ENCODE measurements at places on chromosomes 13 and 19.
A peak's percentile ranks its signal among the peaks of the same experiment; 100 is the strongest.

DNA sequence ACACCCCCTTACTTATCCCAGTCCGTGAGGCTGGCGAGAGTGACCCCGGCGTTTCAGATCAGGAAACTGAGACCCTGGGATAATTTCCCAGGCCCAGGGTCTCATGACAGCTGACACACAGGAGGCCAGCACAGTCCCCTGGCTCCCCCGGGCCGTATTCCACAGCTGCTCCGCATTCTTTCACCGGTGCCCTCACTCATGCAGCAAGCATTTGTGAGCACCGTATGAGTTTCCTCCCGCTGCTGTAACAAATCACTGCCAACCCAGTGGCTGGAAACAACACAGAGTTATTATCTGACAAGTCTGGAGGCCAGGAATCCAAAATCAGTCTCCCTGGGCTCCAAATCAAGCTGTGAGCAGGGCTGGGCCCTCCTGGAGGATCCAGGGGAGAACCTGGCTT, 21.3 kb downstream of the GADD45B start:
- DNase-seq: no peak

- no peak for DNase-seq
Measured at GRCh38 chr13:98172590-98173422, 4.3 kb downstream of the RNF113B start.

DNA sequence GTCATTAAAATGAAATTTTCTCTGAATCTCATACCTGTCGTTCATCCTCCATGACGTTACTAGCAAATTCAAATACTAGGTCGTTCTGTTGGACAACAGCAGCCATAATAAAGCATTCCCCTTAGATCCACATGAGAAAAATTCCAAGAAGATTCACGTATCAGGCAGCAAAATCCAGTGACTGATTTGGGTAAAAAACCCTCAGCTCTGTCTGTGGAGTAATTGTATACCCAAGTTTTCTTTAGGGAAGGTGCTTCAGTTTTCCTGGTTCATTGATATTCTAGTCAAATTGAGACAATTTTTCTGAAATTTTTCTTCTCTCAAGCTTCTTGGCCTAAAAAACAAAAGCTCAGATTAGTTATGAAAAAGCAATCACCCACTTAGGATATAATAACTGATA, 37.2 kb downstream of the ELF1 start:
- DNase-seq: no peak

DNA sequence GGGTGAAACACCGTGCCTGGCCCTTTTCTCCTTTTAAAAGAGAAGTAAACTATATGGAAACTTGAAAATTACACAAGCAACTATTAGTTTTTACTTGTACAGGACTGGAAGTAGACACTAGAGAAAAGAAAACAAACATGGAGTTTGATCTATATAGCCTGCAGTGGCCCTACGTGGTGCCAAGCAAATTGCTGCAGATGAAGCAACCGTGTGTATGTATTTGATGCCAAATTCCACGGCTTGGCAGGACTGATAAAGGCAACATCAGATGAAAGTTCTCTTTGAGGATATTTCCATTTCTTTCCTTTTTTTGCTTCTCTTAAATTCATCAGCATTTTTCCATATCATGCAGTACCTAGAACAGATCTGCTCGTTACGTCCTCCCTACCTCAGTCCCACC, 49.8 kb downstream of the ATP8A2 start:
- no peak for DNase-seq

GRCh38 chr13:69077267-69077666, 1030.4 kb upstream of the ATXN8OS start:
- DNase-seq: no peak

DNA sequence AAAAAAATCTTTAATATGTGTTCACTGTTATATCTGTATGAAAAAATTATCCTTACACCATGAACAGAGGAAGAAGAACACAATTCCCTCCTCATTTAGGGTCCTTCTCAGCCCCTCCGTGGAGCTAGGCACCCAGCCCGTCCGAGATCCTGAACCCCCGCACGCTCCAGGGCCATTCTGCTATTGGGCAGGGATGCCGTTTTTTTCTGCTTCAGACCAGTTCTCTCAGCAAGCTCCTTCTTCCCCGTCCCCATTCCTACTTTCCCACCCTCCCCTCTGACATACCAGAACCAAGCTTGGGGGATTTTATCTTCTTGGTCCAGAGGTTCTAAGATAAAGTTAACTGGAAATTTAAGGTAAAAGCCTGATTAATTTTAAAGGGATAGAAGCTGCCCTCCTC, 36.2 kb downstream of the ATP12A start:
- DNase-seq: no peak

DNA sequence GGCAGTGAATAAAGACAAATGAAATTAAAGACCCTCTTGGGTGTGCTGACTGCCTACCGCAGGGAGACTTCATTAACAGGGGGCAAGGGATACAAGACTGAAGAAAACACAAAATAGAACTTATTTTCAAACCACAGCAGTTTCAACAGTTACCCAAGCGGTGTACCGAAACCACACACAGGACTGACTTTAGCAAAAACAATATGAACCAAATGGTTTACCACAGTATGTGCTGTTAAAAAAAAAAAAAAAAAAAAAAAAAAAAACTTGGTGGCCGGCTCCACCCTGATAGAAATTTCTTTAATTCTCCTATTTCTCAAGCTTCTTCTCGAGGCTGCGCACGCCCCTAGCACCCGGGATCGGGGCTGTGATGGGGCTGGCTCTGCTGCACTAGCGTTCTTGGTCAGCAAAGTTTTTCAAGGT, 42.6 kb downstream of the KLF2 start:
- peak; percentile 78 for DNase-seq

- no peak for DNase-seq
Measured at GRCh38 chr13:33487575-33488243, 202.2 kb upstream of the STARD13 start.

- DNase-seq: no peak
Measured at GRCh38 chr19:39465956-39466747, 14.5 kb upstream of the TIMM50 start.

- no peak for DNase-seq
Measured at GRCh38 chr13:35514801-35515502, 38.5 kb upstream of the MAB21L1 start.

DNA sequence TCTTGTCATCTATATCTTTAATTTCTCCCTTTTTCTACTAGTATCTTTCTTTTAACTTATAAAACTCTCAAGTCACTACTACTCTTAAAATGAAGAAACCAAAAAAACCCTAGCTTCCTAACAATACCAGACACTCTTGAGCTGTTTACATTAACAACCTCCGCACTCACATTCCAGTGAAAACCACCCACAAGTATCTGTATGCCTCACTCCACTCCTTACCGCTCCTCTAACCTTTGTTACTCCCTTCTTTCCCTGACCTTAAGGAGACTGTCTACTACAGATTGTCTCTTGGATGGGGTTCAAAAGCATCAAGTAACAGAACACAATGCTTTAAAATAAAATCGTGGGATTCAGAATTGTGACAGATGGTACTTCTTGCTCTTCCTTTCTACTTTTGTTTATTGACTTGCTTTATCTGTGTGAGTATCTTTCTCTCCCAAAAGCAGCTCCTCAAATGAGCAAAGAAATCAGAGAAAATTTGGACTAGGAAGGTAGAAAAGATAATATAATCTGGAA, 110.0 kb upstream of the FBXL3 start:
- no peak for DNase-seq

GRCh38 chr13:27137759-27138158, 33.9 kb downstream of the USP12 start:
- DNase-seq: no peak

- no peak for DNase-seq
Measured at GRCh38 chr13:37914781-37915391, 45.3 kb upstream of the TRPC4 start.

DNA sequence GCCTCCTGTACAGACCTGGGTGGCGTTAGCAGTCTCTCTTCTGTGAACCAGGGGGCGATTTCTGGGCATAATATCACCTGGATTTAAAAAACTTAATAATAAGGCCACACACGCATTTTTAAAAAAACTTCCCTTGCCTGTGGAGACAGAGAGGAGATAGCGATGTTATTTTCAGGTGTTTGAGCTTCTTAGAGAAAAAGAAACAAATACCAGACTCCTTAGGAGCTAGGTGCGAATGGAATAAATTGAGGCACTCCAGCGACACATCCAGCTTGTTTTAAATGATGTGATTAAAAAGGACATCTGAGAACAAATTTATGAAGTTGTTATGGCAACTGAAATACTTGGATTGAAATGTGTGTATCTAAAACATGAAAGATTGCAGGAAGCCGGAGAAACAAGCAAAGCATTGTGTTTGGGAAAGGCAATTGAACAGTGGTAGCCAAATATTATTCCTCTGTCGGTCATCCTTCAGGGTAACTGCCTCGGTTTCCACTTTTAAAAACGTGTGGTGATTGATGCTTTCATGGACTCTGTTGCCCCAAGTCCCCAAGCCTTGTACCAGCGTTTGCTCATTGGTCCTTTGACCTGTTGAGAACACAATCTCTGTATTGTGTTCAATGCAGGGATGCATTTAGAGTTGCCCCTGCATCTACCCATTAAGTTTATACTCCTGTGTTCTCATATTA, 158.7 kb downstream of the TM9SF2 start:
- DNase-seq: no peak

- DNase-seq: peak; percentile 13
Measured at GRCh38 chr19:15025217-15025616, 24.1 kb upstream of the CASP14 start.

- DNase-seq: no peak
Measured at GRCh38 chr19:23281663-23282276, 31.6 kb upstream of the ZNF724 start.

DNA sequence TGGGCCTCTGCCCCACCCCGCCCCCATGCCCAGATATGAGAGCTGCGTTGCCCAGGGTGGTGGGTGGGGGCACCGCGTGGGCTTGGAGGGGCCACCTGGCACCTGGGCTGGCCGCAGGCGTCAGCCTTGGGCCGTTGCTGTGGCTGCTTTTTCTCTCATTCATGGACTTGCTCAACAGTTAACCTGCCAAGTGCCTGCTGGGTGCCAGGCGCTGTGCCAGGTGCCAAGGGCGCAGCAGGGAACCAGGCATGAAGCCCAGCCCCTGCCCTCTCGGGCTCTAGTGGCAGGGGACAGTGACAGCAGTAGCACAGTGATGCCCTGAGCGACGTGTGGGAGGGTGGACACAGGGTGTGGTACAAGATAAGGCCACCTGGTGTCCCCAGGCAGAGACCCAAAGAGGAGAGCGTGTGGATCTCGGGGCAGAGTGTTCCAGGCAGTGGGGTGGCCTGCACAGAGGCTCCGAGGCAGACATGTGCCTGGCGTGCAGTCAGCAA, 28.1 kb downstream of the DHX34 start:
- DNase-seq: no peak

GRCh38 chr19:46466536-46467196, 4.7 kb downstream of the PNMA8A start:
- peak; percentile 54 for DNase-seq

DNA sequence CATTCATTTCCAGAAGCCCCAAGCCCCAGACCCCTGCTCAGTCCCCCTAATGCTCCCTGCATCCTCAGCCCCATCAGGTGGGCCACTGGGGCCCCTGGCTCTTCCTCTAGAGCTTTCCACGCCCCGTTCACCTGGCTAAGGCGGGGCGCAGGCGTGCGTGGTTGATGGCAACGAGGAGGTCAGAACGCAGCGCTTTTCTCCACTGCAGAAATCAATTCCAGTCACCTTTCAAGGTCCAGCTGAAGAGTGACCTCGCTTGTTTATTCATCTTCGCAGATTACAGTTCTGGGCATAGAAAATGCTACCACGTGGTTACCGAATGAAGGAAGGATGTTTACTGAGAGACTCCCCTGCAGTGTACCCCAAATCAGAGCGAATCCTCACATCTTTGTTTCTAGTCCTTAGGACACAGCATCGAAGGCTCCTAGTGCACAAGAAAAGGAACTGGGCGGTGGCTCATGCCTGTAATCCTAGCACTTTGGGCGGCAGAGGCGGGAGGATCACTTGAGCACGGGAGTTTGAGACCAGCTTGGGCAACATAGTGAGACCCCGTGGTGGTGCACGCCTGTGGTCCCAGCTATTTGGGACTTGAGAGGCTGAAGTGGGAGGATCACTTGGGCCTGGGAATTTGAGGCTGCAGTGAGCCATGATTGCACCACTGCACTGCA, 828 bp upstream of the PBX4 start:
- no peak for DNase-seq

DNA sequence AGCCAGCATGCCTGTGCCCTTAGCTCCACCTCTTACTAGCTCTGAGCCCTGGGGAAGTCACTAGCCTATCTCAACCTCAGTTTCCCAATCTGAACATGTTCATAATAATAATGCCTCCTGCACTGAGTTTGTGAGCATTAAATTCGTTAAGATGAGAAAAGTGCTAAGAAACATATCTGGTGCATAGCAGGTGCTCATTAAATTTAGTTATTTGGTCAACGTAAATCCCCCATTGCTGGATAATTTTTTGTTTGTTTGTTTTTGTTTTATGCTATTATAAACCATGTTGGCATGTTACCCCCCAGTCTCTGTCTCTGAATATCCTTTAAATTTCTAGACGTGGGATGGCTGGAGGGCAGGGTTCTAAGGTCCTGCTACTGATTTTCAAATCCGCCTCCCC, 10.6 kb downstream of the FCGBP start:
- DNase-seq: no peak

DNA sequence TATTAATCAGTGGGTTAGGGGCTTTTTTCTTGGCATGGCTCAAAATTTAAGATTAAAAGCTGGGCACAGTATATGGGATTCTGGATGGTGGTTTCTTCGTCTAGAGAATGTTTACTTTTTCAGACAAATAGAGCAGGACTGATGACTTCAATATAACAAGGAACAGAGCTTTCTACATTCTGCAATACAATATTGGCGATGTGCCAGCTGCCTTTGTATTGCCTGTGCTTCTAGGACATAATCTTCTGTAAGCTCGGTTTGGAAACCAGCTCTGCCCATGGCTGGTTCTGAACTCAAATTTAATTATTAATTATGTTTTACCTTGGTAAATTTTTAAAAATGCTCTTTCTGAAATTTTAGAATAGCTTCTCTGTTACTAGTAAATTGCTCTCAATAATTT, 139.1 kb upstream of the TRPC4 start:
- no peak for DNase-seq

- DNase-seq: no peak
Measured at GRCh38 chr19:1384085-1384462, 367 bp downstream of the NDUFS7 start.

DNA sequence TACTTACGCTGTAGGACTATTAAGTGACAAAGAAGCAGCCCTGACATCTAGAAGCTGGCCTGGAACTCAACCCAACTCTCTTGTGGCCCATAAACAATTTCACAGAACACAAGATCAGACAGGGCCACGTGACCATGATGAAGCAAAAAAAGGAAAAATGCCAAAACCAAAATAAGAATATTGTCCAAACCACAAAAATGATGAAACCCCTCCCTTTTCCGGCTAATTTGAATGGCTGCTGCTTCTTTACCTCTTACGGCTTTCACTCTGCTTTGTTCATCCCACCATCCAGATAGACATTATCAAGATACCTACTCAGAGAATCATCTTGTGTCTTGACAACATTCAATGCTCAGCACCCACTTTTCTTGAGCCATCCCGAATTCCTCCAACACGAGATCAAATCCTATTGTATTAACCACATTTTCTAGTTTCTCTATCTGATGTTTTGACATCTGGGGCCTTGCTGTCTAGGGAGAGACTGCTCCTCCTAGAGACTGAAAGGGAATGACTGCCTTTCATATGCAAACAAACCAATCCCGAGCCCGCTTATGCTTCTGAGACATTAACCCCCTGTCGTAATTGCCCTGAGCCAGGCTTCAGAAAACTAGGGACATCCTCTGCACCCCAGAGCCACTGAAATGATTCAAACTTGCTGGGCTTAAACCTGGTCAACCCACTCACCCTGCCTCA, 186.3 kb downstream of the TDRD3 start:
- DNase-seq: no peak
